ENCODE measurements at places on chromosomes 2 and 18.

GRCh38 chr2:236685361-236685760 is 115.7 kb downstream of the ACKR3 start:
- DNase-seq: no peak

DNA sequence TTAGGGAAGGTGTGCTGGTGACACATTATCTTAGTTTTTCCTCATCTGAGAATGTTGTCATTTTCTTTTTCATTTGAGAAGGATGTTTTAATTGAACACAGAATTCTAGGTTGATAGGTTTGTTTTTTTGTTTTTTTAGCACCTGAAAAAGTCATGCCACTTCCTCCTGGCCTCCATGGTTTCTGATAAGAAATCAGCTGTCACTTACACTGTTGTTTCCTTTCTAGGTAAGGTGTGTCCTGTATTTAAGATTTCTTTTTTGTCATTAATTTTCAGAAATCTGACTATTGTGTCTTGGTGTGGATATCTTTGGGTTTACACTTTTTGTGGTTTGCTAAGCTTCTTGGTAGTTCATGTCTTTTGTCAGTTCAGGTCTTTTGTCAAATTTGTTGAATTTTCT is 99.3 kb downstream of the ROCK1 start:
- DNase-seq: no peak

- no peak for DNase-seq
These were observed 147.1 kb downstream of the COL4A4 start for GRCh38 chr2:227016894-227017293.

GRCh38 chr18:22238036-22238435 is 68.6 kb downstream of the GATA6 start:
- DNase-seq: peak; percentile 39

DNA sequence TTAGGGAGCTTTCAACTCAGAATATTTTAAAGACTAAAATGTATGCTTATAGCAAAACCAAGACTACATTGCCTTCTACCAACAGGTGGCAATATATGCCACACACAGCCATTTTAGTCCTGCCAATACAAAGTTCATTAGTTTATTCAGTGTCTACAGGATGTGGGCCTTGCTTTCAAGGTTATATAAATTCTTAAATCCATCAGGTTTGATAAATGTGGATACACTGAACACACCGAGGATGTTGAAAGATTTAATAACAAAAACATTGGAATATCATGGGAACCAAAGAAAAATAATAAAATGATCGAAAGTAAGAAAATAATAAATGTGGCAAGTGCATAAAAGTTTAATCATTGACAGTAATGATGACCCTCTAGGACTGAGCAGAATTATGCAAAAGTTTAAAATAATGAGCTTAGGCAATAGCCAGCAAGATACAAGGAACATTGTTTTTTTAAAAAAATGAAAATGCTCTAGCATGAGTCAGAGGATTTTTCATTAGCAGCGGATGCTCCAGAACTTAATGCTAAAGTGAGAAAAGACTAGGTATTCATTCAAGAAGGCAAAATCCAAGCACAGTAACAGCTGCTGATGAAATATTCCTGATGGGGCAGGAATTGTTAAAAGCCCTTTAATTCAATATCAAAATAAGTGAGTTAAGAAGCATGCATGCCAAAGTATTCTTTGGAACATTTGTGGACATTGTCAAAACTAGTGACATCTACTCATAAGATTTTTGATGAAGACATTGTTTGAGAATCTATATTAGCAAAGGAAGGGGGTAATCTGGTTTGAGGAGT is 14.2 kb downstream of the SCN9A start:
- no peak for DNase-seq

GRCh38 chr2:226411727-226412360 is 387.8 kb downstream of the IRS1 start:
- DNase-seq: no peak
